Bone marrow (tissue), 2 donors: ENCODE measurements at places on chromosomes 4 and X.

DNA sequence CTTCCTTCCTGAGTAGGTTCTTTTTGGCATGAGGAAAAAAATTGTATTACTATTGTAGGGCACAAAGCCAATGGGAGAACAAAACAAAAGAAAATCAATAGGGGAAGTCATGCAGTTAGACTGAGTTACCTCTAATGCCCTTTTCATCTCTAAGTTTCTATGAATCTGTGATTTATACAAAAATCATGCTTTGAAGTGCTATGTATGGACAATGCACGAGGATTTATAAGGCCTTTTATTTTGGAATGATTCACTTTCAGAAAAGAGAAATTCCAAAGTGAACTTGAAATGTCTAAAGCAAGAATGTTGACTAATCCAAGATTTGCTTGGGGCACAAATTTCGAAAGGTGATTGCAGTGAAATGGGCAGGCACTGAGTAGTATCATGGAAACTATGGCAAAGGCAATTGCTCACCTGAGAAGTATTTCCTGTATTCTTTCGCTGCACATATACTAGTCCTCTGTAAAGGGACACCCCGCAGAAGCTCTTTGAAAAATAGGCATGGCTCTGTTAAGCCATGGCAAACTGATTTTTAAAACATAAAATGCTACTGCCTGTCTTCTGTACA, 52.8 kb downstream of the ADGRG4 start:
- DNase-seq: no peak

DNA sequence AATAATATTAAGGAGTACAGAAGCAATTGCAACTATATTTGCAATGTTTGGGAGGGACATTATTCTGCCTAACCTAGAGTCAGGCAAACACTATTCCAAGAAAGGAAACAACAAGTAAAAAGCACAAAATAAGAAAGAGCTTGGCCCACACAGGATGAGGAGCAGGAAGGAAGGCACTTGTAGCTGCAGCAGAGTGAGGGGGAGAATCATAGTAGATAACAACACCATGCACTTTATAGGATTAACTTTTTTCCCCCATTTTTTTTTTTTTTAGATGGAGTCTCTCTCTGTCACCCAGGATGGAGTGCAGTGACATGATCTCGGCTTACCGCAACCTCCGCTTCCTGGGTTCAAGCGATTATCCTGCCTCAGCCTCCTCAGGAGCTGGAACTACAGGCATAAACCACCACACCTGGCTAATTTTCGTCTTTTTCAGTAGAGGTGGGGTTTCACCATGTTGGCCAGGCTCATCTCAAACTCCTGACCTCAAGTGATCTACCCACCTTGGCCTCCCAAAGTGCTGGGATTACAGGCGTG, 10.3 kb upstream of the JCHAIN start:
- no peak for DNase-seq

DNA sequence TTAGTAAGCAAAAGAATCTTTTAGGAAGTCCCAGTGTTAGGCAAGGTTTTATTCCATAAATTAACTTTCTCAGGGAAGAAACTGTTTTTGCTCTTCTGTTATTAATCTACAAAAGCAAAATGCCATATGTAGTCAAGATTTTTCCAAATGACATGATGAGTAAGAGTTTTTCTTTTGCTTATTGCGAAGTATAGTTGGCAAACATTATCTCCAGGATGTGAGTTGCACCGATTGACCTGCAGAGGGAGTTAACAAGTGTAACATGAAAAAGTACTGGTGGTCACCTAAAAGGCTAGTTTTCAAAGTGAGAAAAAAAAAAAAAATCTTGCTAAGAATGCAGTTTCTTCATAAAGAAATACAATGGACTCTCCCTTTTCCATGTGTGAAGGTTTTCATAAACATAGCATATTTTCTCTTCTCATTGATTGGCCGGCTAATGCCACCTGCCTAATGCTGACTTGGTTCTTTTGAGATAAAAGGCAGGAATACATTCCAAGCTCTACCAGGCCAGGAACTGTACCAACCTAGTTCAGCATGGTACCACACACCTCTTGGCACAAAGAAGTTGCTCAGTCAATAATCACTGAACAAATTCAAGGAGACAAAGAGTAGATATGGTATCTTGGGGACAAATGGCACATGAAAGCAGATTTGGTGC, 100.2 kb downstream of the LNX1 start:
- DNase-seq: no peak

GRCh38 chr4:182768838-182769237, 148.3 kb downstream of the DCTD start:
- DNase-seq: no peak
